Femur (tissue), 1 donor: ENCODE measurements at places on chromosomes 4 and X.

DNA sequence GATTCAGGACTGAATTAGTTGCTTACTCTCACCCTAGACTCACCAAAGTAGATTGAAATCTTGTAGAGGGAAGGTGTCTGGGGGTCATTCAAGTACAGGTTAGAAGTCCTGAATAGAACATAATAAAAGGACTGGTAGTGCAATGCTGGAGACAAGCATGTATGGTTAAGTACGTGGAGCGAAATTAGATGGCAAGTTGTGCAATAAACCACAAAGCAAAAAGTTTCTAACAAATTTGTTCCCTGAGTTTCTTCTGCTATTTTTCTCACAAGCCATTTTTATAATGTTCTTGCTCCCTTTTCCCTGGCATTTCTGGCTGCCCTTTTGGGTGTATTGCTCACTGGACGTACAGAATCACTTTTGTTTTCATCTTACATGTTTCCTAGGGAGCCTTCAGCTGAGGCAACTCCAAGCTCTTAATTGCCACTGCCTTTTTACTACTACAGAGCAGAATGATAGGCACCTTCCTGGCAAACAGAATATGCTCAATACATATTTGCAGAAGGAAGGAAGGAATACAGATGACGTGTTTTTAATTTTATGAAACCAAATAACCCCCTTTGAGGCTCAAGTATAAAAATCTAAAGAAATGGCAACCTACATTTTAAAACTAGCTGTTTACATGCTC, 23.4 kb downstream of the LANCL3 start:
- DNase-seq: no peak

GRCh38 chrX:118062048-118062789, 54.4 kb downstream of the KLHL13 start:
- DNase-seq: no peak

- DNase-seq: no peak
These were observed 30.6 kb downstream of the ABHD18 start for GRCh38 chr4:127995776-127996175.

DNA sequence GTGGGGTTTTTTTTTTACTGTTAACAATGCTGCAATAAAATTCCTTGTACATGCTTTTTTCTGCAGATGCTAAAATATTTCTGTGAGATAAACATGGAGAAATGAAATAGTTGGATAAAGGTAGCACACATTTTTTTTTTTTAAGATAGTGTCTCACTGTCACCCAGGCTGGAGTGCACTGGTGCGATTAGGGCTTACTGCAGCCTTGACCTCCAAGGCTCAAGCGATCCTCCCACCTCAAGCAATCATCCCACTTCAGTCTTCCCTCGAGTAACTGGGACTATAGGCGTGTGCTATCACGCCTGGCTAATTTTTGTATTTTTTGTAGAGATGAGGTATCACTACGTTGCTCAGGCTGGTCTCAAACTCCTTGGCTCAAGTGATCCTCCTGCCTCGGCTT, 1.8 kb upstream of the HUWE1 start:
- no peak for DNase-seq

GRCh38 chr4:184983672-184984356, 34.5 kb upstream of the HELT start:
- peak; percentile 74 for DNase-seq

GRCh38 chr4:15682242-15683142, 865 bp downstream of the FAM200B start:
- no peak for DNase-seq

- peak; percentile 37 for DNase-seq
These were observed 9.6 kb upstream of the DLG3 start for GRCh38 chrX:70434914-70435586.

- no peak for DNase-seq
These were observed 22.4 kb upstream of the ARMCX4 start for GRCh38 chrX:101462892-101463291.

DNA sequence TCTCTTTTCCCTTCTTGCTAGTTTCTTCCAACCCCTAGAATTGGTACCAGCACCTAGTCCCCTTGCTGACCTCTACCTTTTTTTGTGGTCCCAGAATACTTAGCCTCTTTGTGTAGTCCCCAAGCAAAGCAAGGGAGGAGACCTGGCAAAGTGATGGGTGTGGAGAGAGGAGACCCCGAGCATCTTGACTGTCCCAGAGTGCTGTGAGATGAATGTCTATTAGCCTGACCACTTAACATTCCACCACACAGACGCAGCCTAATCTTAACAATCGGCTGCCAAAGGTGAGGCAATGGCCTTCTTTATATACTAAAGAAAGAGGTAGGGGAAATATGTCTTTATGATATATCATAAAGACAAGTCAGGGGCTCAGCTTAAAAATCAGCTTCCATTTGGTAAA, 55.9 kb downstream of the TRIM2 start:
- no peak for DNase-seq

GRCh38 chr4:71287305-71287704, 51.5 kb upstream of the SLC4A4 start:
- DNase-seq: no peak

DNA sequence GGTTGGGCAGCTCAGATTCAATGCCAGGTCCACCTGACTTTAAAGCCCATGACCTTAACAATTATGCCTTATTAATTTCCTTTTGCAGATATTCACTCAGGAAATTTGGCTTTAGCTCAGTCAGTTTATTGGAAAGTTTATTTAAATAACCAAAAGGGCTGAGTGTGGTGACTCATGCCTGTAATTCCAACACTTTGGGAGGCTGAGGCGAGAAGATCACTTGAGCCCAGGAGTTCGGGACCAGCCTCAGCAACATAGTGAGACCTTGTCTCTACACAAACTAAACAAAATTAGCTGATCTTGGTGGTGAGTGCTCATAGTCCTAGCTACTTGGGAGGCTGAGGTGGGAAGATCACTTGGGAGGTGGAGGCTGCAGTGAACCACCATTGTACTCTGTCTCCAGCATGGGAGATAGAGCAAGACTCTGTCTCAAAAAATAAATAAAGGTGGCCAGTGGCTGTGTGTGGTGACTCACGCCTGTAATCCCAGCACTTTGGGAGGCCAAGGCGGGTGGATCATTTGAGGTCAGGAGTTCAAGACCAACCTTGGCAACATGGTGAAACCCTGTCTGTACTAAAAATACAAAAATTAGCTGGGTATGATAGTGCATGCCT, 43.3 kb downstream of the RHOH start:
- DNase-seq: no peak

DNA sequence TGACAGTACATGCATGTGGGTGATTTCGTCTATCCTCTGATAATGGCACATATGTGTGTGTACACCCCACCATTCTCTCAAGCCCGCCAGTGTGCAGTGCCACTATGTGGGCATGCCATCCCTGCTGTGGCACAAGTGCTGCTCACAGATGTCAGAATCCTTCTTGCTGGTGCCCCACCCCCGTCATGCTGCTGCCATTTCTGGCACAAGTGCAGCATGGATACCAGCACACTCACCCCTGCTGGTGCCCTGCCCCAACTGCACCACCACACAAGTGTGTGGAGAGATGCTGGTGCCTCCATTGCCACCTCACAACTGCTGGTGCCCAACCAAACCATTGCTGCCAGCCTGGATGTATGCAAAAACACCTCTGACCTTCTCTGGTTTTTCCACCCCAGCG, 1133.8 kb downstream of the TECRL start:
- no peak for DNase-seq

GRCh38 chr4:139553751-139554641, 2.0 kb downstream of the SETD7 start:
- no peak for DNase-seq

GRCh38 chrX:17634542-17635207, 102.6 kb upstream of the SCML1 start:
- no peak for DNase-seq

DNA sequence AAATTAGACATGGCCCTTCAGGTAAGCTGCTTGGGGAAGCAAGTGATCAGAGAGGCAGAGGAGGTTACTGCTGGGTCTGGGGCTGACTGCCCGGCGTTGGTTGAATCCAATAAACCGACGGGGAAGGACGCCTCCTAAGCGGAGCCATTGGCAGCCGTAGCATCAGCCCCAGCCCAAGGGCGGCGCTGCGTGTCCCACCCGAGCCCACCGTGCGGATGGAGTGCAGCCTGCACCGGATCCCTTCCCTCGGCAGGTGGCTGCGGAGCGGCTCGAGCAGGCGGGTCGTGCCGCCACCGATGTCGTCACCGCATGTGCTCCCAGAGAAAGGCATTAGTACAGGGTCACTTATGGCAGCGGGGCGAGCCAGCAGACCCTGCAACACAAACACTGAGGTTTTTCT, 82.1 kb downstream of the ALPK1 start:
- no peak for DNase-seq

DNA sequence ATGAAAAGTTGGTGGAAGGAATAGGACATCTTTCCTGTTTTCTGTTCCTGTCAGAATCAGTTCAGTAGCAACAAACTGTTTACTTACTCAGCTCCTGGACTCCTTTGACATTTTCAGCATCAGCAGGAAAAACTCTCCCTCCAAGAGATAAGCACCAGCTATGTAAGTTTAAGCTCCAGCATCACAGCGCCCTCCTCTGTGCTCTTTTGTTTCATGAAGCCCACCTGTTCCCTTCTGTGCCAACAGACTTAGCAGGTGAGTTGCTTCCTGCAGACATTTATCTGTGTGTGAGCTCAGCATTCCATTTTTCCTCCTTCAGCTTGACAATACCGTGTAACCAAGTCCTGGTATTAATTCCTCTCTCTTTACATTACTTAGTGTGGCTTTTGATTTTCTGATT, 644.1 kb upstream of the AGA start:
- DNase-seq: no peak

DNA sequence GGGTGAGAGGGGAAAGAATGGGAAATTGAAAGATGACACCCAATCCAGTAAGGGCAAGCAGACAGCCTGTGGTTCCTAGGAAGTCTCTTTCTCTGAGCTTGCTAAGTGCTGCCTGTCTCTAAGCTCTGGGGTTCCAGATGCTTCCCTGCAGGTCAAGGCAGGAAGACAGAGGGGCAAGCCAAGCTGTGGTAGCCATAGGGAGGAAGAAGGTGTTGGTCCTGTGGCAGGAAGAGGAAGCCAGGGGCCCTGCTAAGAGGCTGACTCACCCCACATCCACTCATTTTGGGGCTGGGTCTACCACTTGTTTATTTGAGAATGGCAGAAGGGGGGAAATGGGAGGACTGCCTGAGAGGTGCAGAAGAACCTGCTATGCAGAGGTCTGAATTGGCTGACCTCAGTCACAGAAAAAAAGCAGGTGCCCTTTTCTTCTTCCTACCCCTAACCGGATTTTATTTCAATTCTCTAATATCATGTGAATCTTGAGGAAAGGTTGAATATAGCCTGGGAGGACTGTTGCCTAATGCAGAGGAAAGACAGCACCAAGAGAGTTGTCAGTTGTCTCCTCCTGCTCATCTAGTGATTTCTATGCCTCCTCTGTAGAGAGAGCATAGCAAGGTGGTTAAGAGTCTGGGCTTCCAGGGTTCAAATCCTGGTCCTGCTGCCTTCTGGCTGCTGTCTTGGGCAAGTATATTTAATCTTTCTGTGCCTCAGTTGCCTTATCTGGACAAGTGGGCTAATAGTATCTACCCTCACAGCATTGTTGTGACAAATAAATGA, 27.4 kb downstream of the HOPX start:
- no peak for DNase-seq

- no peak for DNase-seq
These were observed 191.0 kb downstream of the AFF2 start for GRCh38 chrX:148691456-148691855.

DNA sequence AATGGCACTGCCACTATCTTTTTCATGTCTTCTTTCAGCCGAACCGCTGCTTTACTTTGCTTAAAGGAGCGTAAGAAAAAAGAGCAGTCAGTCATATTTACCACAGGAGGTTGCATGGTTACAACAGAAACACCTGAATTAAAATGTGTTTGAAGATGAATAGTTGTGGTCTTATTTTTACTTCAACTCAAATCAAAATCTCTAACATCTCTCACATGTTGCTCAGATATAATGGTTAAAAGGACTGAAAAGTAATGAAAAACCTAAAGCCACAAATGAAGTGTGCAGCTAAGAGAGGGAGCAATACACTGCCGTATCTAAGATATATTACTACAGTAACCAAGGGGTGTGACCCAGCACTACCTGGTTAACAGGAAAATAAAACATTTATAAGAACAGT, 27.4 kb downstream of the FAM13A start:
- DNase-seq: no peak

DNA sequence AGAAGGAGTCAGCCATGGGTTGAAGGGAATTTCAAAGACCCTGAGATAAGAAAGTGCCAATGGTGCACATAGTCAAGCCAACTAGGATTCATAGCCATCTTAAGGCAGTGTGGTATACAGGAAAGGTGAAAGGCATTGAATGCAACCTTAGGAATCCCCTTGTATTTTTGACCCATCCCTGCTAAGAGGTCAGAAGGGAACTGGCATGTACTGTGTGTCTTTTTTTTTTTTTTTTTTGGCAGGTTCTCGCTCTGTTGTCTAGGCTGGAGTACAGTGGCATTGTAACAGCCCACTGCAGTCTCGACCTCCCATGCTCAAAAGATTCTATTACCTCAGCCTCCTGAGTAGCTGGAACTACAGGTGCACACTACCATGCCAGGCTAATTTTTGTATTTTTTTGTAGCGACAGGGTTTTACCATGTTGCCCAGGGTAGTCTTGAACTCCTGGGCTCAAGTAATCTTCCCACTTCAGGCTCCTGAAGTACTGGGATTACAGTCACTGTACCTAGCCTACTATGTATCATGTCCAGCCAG, 40.8 kb downstream of the VSIG4 start:
- no peak for DNase-seq

GRCh38 chrX:153372949-153373348, 28.2 kb downstream of the PNMA6E start:
- DNase-seq: no peak

DNA sequence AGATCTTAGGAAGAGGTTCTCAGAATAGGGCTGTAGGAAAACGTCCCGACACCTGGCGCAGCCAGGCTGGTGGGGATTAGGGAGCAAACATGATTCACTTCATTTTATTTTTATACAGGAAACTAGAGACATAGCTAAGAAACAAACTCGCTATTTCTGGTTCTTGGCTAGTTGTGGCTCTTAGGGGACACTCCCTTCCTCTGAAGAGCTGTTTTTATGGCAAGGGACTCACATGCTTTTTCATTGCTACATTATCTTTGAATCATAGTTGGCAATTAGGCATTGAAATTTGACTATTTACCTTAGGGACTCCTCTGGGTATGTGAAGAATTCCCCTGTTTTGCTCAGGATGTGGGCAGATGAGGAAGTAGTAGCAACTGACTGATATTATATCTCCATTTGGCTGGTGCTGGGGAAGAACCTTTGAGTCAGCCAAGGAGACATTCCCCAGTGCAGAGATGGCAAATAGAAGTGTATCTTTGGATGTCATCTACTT, 174.5 kb downstream of the SMIM20 start:
- peak; percentile 71 for DNase-seq

- DNase-seq: no peak
These were observed 11.5 kb downstream of the SMAD1 start for GRCh38 chr4:145493166-145493565.

GRCh38 chr4:40281913-40282312, 53.2 kb upstream of the CHRNA9 start:
- no peak for DNase-seq

DNA sequence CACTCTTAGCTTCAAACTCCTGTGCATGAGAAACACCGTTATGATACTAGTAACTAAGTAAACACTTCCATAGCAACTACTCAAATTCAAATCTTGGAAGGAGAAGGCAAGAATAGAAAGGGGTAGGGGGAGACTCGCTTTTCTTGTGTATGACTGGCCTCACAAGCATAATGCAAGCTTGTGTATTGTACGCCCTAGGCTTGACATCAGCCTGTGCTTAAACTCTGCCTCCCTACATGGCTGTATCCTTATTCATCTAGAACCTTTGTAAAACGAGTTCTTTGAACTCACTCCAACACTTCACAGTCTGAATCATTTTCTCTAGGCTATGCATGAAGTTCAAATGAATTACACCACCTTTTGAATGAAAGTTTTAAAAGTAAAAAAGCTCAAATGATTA, 1071.2 kb upstream of the ADGRL3 start:
- no peak for DNase-seq
